Hepatocyte (in vitro differentiated cells): ENCODE measurements at places on chromosomes 12 and 14. TPM values are rescaled to one million over a fixed set of nuclear protein-coding genes. Genes with fewer than 3 reads are reported as not detected.
A peak's percentile ranks its signal among the peaks of the same experiment; 100 is the strongest.

GRCh38 chr12:53180931-53181645, 363 bp upstream of the CSAD start:
- peak; percentile 89 for DNase-seq

GRCh38 chr12:108843187-108843586, 14.2 kb downstream of the SSH1 start:
- DNase-seq = no peak

DNA sequence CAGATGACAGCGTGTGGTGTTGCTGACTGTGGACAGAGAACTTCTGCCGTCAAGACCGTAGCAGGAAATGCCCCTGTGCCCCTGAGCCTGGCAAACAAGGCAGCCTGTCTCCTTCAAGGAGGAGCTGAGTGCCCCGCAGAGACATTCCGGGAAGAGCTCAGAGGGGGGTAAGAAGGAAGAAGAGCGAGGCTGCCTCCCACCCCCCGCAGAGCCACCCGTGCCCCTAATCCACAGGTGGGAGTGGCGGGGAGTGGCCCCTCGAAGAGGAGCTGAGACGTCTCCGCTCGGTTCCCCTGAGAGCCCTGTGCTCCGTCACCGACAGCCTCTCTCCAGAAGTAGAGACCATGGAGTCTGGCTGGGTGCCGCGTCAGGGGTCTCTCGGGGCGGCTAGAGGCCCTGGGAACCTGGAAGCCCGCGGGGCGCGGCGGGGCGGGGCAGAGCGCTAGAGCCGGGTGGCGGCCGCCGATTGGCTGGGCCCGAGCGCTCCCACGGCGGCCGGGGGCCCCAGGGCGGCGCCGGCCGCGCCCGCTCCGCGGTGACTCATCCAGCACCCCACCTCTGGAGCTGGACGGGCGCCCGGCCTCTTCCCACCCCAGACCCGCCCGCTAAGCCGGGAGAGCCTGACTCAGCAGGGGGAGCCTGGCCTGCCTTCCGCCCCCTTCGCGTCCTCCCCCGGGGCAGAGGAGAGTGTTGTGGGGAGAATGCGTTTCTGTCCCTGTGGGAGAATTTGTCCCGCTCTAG, 25.2 kb upstream of the KRT78 start:
- peak; percentile 96 for DNase-seq

DNA sequence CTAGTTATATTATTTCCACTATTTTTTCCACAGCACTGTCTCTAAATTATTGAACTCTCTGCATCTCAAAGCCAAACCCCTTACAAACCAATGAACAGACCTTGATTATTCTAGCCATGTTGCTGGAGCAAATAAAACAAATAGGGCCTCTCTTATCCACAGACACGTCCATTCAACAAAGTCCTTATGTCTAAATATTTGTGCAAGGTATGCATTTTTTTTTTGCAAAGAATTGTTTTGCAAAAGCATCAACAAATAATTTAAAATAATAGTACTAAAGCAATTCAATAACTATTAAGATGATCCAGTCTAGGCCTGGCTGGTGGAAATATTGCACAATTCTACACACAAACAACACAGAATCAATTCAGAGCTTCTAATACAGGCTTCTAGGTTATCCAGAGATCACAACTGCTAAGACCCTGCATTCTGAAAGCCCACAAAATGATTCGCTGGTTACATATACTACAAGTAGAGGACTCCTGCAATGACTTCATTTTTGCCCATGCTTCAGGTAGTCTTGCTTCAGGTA, 221.0 kb downstream of the SLC25A21 start:
- DNase-seq = no peak

GRCh38 chr12:47846294-47846996, 26.7 kb upstream of the HDAC7 start:
- no peak for DNase-seq

DNA sequence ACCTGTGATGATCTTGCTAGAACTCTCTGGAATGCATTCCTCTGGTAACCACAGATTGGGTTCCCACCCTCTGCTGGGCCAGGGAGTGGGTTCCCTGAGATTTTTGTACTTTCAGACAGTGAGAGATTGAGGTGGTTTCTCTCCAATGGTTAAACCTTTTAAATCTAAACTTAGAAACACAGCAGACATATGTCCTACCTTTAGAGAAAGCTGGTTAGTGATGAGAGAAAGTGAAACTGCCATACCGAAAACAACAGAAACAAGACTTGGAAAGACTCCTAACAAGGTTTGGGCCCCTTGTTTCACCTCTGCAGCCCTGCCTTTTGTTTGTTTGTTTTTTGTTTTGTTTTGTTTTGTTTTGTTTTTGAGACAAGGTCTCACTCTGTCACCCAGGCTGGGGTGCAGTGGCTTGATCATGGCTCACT, 9.7 kb upstream of the SGPP1 start:
- no peak for DNase-seq

GRCh38 chr14:69675245-69675583, 63.8 kb downstream of the SUSD6 start:
- DNase-seq = no peak

DNA sequence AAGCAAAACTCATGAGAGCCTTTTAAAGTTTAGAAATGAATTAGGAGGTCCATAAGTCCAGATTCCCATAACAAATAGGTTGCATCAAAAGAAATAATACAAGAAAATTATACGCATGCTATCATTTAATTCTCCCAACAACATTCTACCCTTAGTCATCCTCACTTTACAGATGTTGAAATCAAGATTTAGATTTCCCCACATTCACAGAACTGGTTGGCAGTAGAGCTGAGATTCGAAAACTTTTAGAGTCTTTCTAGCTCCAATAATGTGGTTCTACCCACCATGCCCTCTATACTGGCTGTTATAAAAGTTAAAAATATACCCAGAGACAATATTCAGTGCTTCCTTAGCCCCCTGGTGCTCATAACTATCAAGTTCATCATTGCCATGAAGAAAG, 56.6 kb upstream of the METAP2 start:
- no peak for DNase-seq

GRCh38 chr12:104957719-104958000, 430 bp downstream of the SLC41A2 start:
- DNase-seq = no peak

- DNase-seq = no peak
Observed at GRCh38 chr12:123671876-123672275, 963 bp downstream of the TCTN2 start.

DNA sequence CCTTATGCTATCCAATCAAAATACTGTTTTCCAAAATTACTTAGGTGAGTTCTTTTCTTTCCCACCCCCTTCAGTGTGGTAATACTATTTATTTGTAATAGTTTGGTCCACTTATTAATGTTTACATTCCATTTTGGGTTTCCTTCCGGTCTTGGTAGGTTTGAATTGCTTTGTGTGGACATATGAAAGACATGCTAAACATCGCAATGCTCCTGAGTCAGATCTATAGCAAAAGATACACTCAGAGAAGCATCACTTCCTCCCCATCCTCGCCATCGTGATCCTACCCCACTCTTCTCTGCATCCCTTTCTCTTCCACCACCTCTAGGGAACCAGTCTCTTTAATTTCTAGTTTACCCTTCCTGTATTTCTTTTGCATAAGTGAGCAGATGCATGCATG, 30.0 kb downstream of the TUNAR start:
- no peak for DNase-seq

DNA sequence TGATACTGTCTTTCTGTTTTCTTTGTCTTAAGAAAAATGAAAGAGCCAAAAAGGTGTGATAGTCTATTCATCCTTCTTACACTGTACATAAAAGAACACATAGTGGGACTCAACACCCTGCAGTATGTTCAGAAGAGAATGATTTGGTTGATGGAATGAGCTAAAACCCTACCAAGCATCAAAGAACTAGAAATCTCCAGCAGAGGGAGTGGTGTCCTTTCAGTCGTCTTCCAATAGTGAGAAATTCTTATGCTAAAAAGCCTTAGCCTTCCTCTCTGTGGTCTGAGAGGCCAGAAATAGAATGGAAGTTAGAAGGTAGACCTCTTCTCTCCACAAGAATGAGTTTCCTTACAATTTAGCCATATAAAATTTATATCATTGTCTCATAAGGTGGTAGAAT, 393.4 kb upstream of the SEL1L start:
- DNase-seq = peak; percentile 40

DNA sequence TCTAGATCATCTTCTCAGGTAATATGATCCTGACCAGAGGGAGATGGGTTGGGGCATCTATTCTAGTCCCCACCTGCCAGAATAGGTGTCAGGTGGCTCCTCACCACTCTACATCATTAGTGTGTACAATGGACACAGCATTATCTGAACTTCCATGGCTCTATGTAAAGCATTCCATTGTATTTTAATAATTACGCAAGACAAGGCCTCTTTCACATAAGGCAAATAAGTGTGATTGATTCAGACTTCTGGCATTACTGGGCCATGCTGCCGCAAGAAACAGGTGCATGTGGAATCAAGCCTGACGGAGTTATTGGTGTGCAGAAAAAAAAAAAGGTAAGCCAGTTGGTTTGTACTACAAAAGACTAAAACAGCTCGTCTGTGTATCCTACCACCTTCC, 3.1 kb upstream of the DDHD1 start:
- DNase-seq = no peak

GRCh38 chr12:116528065-116528464, 31.1 kb upstream of the MAP1LC3B2 start:
- no peak for DNase-seq

DGKA gene
- 25.3 and 27.0 TPM in 2 replicates for total RNA-seq

EML1 gene
- 31.8 and 31.9 TPM in 2 replicates for total RNA-seq

KLRK1 gene
- not detected in 2 replicates for total RNA-seq

GATC gene
- 35.0 and 36.2 TPM in 2 replicates for total RNA-seq

IL26 gene
- not detected in 2 replicates for total RNA-seq

RD3L gene
- total RNA-seq = not detected in 2 replicates

EGLN3 gene
- 11.9 and 12.8 TPM in 2 replicates for total RNA-seq
